Stomach (tissue), 19 donors: ENCODE measurements at places on chromosomes 1 and 21. TPM values are rescaled to one million over a fixed set of nuclear protein-coding genes. Genes with fewer than 3 reads are reported as not detected.

DNA sequence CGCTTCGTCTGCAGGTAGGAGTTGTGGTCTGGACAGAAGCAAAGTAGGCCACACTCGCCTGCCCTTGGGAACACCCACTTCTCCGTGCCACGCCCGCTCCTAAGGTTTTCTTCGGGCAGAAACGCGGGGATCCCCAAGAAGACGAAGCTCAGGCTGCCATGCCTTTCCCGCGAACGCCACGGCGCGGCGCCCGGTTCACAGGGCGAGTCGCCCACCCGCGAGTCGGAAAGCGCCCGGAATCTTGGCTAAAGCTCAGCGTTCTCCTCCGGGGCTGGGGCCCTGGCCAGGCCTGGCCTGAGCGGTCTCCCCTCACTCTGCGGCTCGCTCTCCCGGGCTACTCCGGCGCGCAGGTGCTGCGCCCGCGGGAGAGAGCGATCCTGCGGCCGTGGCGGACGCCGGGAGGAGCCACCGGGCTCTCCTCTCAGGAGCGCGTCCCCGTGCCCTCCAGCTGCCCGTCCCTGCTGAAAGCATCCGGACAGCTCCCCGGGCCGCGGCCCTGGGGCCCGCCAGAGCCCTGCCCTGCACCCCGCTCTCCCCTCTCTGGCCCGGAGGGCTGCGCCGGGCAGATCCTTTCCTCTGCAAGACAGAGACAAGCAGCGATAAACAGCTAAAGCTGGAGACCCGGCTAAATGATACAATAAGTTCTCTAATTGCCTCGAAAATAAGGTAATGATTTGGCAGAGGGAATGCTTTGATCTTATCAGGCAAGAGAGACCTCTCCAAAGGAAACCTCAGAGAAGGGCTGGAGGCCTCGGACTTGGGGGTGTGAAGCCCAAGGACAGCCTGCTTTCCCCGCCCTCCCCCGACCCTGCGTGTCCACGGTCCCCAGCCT lies 6.7 kb upstream of the WNT2B start:
- DNase-seq = peak; percentile 61

GRCh38 chr1:240491156-240491555 lies 120.8 kb downstream of the GREM2 start:
- peak; percentile 29 for DNase-seq

GRCh38 chr21:43767984-43768867 lies 7.9 kb downstream of the CSTB start:
- peak; percentile 74 for DNase-seq

GRCh38 chr1:70737125-70737524 lies 310.5 kb downstream of the PTGER3 start:
- DNase-seq = no peak

DNA sequence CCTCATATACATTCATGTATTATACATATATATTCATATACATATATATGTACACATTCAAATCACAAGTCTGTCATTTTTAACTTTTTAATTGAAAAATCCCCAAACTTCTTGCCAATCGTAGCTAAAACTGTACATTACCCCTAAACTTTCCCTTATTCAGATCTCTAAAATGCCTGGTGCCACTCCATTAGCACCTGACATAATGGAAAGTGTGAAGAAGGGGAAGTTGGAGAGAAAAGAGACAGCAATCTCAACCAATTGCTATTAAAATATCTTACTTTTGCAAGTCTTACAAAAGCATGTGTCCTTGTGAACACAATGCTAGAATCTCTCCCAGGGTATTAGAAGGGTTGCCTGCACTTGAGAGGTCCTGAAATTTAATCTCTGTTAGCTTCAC lies 22.7 kb upstream of the PRKACB start:
- no peak for DNase-seq

DNA sequence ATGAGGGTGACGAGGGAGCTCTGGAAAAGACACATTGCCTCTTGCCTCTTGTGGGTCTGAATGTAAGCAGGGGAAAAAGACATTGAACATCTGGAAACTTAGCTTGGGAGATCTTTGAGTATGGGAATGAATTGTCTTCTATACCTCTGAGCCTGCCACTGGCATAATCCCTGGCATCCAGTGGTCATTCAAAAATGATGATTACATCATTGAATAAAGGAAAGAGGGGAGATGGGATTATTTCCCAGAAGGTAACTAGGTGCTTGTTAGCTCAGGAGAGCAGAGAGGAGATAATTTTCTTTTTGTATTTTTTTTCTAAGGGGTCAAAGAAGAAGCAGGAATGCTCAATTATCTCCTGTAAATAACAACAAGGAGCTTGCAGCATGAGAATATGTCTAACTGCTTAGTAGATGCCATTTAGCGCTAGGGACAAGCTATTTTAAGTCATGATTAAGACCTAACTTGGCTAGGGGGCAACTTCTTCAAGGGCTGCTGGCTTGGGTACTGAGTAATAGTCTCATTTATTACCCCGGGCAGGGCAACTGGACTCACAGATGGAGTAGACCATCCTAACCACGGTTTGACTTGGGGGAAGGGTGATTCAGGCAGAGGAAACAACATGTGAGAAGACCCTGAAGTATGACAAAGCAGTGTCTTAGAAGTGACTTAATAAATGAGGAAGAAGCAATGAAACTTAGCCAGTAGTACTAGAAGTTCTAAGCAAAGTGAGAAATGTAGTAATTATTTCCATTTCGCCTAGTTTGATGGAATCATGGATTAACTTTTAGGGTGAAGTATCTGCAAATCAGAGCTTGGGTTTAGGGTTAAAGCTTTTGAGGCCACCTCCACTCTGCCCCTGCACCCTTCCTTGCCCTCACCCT lies 11.0 kb upstream of the XCL2 start:
- DNase-seq = no peak

DNA sequence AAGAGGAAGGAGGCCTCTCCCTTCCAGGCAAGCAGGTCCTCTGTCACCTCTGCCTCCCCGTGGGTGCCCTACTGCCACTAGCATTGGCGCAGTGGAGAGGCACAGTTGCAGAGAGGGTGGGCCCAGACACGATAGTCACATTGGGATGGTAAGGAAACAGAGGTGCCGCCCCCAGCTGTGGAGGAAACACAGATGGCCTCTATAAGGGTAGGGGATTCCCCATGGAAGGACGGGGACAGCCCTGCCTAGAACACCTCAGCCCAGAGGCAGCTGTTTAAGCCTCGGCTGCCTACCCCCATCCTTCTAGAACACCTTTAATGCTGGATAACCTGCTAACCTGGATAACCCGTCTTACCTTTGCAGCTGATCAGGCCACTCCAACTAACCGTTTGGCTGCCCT lies 65.7 kb upstream of the CNTN2 start:
- no peak for DNase-seq

GRCh38 chr1:232204269-232204668 lies 425.7 kb downstream of the SIPA1L2 start:
- DNase-seq = no peak

GRCh38 chr1:111852261-111852721 lies 96.6 kb downstream of the DDX20 start:
- peak; percentile 44 for DNase-seq

DNA sequence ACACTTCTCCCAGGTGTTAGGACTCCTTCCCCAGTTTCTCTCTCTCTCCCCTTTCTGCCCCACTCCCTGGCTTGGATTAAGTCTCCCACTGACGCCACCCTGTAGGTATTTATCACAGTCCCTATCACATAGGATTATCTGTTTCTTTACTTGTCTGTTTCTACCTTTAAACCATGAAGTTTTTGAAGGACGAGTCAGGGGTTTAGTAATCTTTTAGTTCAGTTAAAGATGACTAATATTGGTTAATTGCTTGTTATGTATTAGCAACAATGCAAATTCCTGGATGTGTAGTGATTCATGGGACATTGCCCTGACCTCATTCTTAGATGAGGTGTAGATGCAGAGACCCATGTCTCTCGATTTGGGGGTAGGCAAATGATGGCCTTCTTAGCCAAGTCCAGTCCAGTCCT lies 6.4 kb downstream of the LAMC1 start:
- DNase-seq = no peak

- no peak for DNase-seq
Observed at GRCh38 chr1:208170252-208170651, 73.9 kb downstream of the PLXNA2 start.

DNA sequence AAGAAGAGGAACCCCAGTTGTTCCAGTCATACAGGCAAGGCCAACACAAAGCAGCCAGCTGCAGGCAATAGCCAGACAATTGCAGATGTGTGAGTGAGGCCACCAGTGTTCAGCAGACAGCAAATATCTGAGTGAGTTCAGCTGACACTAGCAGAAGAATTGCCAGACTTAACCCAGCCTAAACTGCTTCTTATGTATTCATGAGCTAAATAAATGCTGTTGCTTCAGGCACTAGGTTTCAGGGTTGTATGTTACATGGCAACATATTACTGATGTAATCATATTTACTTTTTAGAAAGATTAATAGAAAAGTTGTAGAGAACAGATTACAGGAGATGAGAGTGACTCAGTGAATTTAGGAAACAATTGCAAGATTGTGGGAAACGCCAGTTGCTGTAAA lies 129.8 kb upstream of the CHODL start:
- no peak for DNase-seq

DNA sequence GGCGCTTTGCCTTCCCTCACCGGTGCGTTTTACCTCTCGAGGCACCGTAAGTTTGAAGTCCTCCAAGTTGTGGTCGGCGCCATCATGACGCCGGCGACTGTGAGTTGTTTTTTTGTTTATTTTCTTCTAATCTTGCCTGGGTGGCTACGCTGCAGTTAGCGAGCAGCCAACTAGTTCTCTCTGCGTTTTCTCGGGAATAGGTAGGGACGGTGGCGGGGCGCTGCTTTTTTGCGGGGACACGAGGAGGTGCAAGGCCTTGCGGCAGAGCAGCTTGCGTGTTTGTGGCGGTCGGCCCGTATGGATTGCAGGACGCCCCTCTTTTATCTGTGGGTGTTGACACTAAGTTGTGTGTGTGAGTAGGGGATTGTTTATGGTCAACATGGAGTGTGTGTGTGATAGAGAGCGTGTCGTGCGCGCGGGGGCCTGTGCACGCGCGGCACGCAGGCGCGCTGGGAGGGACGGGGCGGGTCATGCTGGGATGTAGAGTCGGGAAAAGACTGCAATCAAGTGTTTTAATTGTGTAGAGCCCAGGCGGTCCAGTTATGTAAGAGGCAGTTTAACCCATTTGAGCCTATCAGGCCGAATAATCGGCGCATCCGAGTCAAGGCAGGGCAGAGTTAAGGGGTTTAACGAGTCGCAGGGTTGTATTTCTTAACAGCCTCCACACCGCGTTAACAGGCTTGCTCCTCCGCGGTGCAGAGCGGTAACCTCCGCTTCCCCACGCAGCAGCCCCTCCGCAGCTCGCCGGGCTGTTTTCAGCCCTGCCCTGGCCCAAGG lies 1.2 kb upstream of the NEGR1 start:
- DNase-seq = peak; percentile 93

DNA sequence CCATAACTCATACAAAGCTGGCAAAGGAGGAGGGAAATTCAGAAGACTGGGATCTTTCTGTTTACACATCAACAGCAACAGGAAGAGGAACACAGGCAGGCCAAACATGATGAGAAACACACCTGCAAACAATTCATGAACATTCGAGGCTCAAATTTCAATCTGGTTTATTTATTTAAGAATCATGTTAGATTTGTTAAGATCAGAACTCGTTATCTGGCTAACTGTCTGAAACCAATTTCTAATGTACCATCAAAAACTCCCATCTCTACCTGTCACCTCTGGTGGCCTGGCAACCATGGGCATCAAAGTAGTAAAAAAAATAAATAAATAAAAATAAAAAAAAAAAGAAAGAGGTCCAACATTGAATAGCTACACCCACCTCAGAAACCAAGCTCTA lies 9.8 kb downstream of the LBR start:
- DNase-seq = no peak

GRCh38 chr1:232447125-232447524 lies 182.8 kb downstream of the SIPA1L2 start:
- no peak for DNase-seq

- DNase-seq = no peak
Observed at GRCh38 chr1:209741193-209741592, 14.7 kb upstream of the TRAF3IP3 start.

DNA sequence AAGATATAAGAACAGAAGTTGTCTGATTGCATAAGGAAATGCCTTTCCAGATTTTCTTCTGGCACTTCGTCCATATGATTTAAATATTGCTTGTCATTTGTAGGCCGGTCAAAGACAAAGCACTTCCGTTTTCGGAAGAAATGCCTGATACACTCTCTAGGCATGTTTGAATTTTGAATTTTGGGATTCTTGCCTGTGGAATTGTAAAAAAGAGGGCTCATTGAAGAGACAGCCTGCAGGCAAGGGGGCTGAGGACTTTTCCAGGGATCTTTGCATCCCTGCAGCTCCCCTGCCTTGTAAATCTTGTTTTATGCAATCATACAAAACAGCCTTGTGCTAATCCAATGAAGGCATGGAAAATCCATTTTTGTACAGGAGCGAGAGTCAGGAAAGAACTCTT lies 7.4 kb downstream of the GBP4 start:
- no peak for DNase-seq

DNA sequence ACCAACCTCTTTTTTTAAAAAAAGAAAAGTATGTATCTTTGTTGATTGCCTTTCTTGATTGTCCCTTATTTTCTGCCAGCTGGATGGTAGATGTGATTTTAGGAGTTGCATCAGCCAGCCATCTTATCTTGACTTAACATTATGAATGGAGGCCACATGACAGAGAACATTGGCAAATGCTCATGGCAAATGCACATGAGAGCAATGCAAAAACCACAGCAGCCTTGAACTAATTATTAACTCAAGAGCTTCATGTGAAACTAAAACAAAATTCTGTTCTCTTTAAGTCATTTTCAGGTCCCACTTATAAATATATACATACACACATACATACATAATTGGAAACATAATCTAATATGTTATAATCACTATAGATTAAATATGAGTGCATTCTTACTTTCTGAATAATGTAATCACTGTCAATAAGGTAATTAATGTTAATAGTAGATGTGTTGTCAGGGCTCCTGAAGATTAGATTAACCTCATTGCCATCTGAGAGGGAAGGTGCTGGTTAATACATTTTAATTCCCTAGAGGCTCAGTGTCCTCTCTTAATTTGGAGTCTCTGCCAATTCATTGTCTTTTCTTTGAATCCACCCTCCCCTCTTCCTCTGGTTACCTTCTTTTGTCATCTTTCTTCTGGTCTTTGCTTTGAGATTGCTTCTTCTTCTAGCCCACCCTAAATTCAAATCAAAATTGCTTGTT lies 962.2 kb downstream of the ADGRL2 start:
- DNase-seq = no peak

- no peak for DNase-seq
Observed at GRCh38 chr1:16119926-16120325, 35.9 kb downstream of the EPHA2 start.

- DNase-seq = peak; percentile 13
Observed at GRCh38 chr1:30311749-30312148, 411.6 kb downstream of the MATN1 start.

Gene PPOX
- 46.4 TPM for total RNA-seq

Gene PROK1
- not detected for total RNA-seq

Gene CD1B
- not detected for total RNA-seq

Gene C4BPA
- not detected for total RNA-seq
